NCI-H2029 treated with DMSO at 0.1 percent for 48 hours (cell line): ENCODE measurements at places on chromosomes 1 and 21.

DNA sequence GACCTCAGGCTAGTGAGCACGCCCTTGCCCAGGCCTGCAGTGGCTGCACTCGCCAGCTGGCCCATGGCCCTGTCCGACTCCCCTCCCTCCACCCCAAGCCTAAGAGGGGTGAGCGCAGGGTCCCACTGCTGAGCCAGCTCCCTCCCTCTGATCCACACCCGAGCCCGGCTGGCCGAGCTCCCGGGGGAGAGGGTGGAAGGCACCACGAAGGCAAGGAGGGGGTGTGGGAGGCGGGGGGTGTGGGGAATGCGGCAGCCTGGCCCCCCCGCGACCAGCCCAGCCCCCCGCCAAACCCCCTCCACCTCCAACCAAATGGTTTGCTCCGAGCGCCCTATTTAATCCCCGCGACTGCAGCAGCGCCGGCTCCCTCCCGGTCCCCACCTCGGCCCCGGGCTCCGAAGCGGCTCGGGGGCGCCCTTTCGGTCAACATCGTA is at the start of gene CADM3:
CADM3 (plus strand) TSS at position 362 of the 434 bp plus-strand sequence. CDS start 151 bp downstream, outside the sequence.
- no peak for DNase-seq

- DNase-seq: no peak
Observed at GRCh38 chr1:180670681-180671080, 38.9 kb downstream of the XPR1 start.

DNA sequence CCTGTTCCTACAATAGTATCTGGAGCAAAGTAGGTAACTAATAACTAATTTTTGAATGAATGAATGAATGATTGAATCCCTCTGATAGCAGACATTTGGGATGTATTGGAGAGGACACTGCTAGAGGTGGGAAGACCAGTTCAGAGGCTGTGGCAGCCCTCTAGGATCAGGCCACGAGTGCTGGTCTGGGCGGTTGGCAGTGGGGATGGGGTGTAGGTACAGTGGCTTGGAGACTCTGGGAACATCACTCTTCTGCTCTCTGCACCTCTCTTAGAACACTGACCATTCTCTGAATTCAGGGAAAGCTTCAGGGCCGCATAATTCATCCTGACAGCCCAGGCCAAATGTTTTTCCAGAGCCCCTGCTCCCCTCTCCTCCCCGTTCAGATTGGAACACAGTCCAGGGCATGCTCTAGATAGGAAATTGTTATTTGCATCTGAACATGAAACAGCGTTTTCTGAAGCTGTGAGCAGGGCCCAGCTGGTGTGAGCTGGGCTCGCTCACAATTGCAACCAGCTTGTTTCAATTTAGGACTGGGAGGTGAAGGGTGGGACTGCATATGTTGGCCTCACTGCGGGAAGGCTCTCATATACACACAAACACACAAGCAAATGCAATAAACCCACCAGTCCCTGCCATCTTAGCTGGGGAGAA is 253.1 kb upstream of the USP24 start:
- no peak for DNase-seq

DNA sequence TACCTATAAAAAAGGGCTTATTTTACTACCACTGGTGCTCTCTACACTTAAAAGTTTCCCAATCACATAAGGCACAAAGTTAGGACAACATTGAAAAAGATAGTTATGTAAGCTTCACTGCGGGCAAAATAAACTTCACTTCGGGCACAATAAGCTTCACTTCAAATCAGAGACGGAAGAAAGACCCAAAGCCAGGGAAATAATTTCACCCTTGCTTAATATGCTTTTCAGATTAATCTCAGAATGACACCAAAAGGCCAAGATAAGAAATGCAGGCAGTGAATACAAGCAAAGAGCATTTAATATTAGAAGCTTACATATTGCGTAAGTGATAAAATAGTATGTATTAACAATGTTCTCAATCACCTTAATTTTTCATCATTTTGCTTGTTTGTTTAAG is 444.2 kb downstream of the SETD4 start:
- peak; percentile 2 for DNase-seq

- DNase-seq: no peak
Observed at GRCh38 chr1:114224196-114224907, 70.7 kb upstream of the SYT6 start.

DNA sequence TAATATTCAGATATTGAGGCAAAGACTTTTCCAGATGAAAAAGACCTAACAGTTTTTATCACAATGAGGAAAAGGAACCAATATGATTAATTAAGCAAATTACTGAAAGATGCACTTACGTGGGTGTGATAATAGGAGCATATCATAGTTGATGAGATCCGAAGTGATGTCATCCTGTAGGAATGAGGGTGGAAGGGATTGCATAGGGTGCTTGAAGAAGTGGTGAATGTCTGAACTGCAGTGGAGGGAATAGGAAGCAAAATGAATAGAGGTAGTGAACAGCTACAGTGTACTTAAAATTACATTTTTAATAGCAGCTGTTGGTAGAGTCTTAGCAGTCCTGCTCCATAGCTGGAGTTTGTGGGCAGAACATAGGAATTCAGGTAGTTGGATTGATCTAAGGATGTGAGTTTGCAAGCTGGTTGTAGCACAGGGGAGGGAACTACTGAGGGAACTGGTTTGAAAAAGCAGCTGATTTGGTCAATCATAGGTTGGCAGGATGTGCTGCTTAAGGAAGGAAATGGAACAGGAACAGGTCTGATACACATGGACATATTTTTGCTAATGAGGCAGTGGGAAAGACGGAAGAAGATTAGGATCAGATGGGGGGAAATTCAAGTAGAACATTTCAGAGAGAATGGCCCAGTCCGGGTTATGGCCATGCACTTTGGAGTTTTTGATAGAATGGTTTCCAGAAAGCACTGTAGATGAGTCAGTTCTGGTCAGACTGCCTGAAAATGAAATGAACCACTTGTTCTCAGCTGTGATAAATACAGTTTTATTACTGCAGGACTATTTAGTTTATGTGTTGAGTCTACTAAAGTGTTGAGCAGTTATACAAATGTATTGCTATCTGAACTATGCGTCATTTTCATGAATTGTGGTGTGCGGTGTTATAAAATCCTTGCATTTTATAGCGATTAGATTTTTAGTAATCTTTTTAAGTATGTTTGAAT is 155.8 kb downstream of the RYR2 start:
- DNase-seq: no peak

- DNase-seq: no peak
Observed at GRCh38 chr21:43814215-43815106, 25.1 kb downstream of the RRP1 start.

DNA sequence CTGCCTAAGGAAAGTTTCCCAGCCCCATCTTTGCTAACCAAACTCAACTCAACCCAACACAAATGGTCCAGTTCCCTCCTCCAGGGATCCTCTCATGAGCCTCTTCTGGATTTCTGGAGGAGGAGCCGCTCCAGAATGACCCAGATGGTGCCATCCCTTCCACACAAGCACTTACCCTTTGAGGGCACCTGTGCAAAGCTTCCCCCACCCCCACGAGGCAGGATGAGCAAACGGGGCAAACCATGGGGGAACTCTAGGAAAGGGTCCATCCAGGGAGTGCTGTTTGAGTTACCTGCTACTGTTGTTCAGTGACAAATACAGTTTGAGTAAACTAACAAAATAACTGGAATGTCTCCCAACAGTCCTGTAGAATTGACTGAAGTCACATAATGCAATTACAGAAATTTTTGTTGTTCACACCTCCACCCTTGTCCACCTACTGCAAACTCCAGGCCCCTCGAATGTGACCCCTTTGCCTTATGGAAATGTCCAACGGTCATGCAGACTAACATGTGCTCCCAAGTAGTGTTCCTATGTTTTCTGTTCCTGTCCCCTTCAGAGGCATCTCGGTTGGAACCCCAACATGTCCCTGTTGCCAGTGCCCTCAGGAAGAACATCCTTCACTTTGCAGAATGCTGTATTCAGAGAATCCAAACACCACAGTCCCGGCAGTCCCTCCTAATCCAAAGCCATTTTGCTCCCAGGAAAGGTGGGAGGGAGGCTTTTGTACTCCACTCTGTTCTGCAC is 160.1 kb downstream of the RRAGC start:
- no peak for DNase-seq

GRCh38 chr1:108141621-108142020 is 58.5 kb downstream of the SLC25A24 start:
- no peak for DNase-seq

- no peak for DNase-seq
Observed at GRCh38 chr1:198903203-198903602, 264.4 kb downstream of the PTPRC start.
